ENCODE measurements at places on chromosomes 7 and 10. TPM values are rescaled to one million over a fixed set of nuclear protein-coding genes. Genes with fewer than 3 reads are reported as not detected.
A peak's percentile ranks its signal among the peaks of the same experiment; 100 is the strongest.

DNA sequence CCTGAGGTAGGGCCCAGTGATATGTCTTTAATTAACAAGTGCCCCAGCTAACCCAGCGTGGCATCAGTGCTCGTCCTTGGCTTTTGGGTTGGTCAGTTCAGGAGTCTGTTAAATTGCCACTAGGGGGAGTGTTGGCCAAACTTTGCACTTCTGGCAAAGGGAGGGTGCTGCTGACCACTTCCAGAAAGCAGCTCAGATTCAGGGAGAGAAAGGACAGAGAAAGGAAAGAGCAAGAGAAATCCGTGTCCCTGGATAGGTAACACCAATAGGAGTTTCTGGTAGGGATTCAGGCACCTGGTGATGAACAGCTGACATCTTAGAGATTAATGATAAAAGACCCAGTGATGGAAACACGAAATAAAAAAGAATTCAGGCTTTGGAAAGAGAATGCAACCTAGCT, 243.1 kb upstream of the AOAH start:
- peak; percentile 72 for DNase-seq

DNA sequence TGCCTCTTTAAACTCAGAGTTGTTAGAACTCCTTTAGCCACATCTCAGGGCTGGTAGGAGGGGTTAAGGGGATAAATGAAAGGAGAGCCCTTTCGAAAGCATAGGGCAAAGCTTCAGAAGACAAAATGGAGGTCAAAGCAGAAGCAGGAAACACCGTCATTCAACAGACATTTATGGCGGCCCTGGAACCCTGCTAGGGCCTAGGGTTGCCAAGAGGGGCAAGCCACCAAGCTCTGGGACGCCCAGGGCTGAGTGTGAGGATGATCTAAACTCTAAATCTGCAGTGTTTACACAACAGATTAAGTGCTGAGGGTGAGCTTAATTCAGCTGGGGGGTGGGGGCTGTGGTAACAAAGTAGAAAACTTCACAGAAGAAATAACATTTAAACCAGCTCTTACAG, 79.0 kb upstream of the NFE2L3 start:
- DNase-seq = no peak

DNA sequence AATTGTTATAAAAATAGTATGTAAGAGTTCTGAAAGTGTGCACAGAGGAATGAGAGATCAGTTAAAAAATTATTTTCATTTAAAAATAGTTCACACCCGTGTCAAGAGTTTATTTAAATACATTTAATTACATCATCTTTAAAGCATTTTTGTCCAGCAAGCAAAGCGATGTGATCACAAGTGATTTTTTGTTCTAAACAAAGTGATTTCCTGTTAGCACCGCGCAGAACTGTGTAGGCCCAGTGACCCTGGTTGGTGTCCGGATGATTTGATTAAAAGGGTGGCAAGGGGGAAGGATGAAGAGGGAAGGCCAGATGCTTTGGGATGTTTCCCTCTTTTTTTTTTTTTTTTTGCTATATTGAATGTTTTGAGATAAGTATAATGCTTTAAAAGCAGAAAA, 227.8 kb upstream of the PITRM1 start:
- DNase-seq = peak; percentile 87

DNA sequence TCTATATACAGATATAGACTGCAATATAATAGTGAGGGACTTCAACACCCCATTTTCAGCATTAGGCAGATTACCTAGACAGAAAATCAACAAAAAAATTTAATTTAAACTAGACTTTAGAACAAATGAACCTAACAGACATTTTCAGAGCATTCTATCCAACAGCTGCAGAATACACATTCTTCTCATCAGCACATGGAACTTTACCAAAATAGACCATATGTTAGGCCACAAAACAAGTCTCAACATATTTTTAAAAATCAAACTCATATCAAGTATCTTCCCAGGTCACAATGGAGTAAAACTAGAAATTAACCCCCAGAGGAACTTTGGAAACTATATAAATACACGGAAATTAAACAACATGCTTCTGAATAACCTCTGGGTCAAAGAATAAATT, 169.6 kb downstream of the MTERF1 start:
- DNase-seq = no peak

DNA sequence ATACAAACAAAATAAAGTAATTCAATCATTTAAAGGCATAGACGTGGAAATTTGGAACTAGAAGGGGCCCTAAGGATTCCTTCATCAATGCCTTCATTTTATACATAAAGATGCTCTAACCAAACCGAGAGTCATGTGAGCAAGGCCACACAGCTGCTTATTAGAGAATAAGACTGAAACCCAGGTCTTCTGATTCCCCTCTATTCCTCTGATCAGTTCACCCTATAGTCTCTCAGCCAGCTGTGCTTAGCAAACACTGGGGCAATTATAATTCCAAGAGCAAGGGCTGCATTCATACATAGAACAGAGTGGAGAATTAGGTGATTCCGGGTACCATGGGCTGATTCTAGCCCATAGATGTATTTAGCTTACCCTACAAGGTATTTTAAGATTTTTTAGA, 9.7 kb upstream of the XPNPEP1 start:
- no peak for DNase-seq

- DNase-seq = no peak
These were observed 393.6 kb downstream of the CNTNAP2 start for GRCh38 chr7:146510088-146510680.

DNA sequence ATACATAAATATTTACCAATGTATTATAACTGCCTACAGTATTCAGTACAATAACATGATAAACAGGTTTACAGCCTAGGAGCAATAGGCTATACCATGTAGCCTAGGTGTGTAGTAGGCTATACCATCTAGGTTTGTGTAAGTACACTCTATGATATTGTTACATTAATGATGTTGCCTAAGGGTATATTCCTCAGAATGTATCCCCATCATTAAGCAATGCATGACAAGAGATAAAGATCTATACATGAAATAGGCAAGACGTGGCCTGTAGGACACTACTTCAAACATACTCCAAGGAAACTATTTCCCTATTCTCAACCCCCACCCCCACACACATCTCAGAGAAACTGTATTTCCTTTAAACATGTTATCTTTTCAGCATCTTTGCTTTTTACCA, 15.3 kb upstream of the ADAM22 start:
- no peak for DNase-seq

DNA sequence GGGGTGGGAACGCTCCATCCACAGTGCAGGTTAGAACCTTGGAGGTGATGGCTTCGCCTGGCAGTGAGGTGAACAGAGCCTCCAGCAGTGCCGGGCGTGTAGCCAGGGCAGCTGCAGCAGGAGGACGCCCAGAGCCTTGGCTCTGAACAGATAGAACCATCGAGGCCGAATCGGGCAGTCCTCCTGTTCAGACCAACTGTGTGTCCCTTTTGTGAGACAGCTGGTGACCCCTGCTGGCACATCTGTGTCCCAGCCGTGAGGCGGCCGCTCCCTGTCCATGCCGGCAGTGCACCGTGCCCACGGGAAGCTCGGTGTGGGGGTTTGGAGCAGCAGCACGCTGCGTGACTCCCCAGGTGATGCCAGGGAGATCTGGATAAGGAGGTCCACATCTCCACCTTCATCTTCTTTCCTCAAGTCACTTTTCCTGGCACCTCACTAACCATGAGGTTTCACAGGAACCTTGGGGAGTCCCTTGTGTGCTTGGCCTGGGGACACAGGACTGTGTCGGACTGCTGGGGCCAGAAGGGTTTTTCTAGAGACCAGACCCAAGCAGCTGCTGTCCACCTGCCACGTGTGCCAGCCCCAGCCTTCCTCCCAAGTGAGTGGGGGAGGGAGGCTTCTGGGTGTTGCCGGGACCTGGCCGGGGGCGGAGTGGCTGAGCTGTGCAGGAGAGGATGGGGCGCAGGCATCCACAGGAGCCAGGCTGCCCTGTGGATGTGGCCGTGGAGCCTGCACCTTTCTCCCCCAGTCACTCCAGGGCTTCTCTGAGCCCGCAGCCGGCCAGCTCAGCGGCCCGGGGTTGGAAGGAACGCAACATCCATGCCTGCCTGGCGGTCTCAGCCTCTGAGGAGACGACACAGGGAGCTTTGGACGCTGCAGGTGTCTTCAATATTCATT, 69.4 kb downstream of the DNAJB6 start:
- DNase-seq = no peak

GRCh38 chr10:19498393-19499290, 317.6 kb upstream of the PLXDC2 start:
- no peak for DNase-seq

- peak; percentile 74 for DNase-seq
These were observed 120.0 kb downstream of the SRPK2 start for GRCh38 chr7:105268511-105269392.

DNA sequence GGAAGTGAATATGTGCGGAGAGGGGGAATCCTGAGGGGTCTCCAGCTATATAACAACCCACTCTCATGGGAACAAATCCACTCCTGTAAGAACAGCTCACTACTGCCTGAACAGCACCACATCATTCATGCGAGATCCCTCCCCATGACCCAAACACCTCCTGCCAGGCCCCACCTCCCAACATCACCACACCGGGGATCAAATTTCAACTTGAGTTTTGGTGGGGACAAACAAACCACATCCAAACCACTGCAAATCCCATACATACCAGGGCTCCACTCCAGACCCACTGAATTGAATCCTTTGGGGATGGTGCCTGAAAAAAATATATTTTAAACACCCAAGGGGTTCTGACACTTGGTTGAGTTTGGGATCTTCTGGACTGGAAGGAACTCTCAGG, 181.5 kb upstream of the PLXNA4 start:
- DNase-seq = no peak

Gene VWC2
- not detected for total RNA-seq

Gene PHTF2
- 21.4 TPM for total RNA-seq
